OCI-LY7 (cell line): ENCODE measurements at places on chromosomes 3 and 15.

DNA sequence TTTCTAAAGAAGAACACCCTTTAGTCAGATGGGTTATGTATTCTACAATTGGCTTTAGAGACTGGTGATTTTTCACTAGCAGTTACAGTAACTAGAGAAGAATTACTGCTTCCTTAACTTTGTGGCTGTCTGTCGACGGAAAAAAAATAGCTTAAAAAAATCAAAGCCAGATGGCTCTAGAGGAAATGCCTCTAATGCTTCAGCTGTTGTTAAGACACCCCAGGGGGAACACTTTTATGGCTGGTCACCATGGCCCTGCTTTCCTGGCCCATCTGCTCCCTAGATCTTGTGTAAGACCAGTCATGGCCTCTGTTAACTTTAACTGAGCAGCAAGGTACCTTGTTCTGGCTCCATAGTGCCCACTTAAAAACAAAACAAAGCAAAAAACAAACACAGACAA lies 198.6 kb upstream of the PLSCR5 start:
- no peak for DNase-seq

- DNase-seq = no peak
Observed at GRCh38 chr3:157611536-157612076, 108.4 kb upstream of the VEPH1 start.

GRCh38 chr15:23854203-23854911 lies 167.3 kb upstream of the NDN start:
- DNase-seq = no peak

- no peak for DNase-seq
Observed at GRCh38 chr3:47476644-47477199, 981 bp upstream of the SCAP start.
